ENCODE measurements at places on chromosomes 2 and 18. TPM values are rescaled to one million over a fixed set of nuclear protein-coding genes. Genes with fewer than 3 reads are reported as not detected.
A peak's percentile ranks its signal among the peaks of the same experiment; 100 is the strongest.

- DNase-seq: no peak
Measured at GRCh38 chr18:75898651-75899050, 471.1 kb upstream of the SMIM21 start.

- DNase-seq: no peak
Measured at GRCh38 chr18:48997985-48998831, 47.4 kb upstream of the SMAD7 start.

GRCh38 chr2:177799531-177799930, 273.0 kb downstream of the PDE11A start:
- no peak for DNase-seq

DNA sequence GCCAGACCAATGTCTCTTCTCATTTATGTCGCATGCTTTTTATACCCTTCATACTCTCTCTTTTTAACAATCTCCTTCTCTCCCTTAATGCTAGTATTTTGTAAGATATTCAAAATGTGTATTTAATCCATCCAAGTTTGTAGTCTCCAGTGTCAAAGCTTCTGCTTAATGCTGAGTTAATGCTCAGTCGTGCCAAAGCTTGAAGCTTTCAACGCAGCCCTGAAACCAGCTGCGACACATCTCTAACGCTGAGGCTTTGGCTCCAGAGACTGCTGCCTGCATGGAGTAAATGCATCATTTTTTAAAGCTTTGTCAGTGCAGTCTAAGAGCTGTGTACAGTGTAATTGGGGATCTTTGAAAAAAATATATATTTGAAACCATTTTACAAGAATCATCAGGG, 2108.8 kb upstream of the PIK3C3 start:
- no peak for DNase-seq

GRCh38 chr2:240257940-240258580, 117.6 kb upstream of the OTOS start:
- DNase-seq: no peak

DNA sequence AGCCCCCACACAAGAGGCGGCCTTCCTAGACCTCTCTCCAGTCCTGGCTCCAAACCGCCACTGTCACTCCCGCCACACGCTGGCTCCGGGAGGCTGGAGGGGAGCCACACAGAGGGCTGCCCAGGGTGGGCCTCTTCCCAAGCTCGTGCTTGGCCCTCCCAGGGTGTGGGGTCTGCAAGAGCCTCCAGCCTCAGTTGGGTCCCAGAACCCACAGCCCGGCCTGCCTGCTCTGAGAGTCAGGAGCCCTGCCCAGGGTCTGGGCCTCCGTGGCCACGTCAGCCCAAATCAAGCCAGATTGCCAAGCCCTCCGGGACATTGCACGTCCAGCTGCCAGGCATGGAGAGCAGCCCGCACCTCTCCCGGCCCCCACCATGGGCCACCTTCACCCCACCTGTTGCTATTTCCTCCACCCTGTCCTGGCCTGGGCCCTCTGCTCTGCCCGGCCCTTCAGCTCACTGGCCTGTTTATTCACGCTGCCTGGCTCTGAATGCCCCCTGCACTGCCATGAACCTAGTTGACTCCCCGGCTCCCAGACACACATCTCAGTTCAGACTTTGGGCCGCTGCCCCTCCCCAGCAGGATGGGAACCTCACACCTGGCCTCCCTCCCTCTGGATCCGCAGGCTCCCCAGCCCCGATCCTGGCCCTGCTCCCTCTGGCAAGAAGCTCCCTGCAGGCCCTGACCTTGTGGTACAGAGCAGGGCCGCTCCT, 61.0 kb downstream of the BIN1 start:
- peak; percentile 54 for DNase-seq

- DNase-seq: peak; percentile 72
Measured at GRCh38 chr2:74507926-74508520, 528 bp upstream of the PCGF1 start.

GRCh38 chr18:72768681-72769229, 99.0 kb downstream of the NETO1 start:
- no peak for DNase-seq

DNA sequence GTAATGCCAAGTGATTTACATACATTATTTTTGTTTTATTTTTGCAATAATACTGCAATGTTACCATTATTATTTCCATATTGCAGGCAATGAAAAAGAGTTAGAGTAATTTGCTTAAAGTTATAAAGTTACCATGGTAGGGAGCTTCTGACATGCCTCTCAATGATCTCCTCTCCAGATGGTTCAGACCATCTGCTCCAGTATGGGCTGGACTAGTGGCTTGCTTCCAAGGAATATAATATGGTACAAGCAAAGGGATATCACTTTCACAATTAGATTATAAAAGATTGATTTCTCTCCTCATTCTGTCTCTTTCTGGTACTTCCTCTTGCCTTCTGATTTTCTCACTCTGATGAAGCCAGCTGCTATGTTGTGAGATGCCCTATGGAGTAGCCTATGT, 245.4 kb downstream of the INSIG2 start:
- DNase-seq: no peak

DNA sequence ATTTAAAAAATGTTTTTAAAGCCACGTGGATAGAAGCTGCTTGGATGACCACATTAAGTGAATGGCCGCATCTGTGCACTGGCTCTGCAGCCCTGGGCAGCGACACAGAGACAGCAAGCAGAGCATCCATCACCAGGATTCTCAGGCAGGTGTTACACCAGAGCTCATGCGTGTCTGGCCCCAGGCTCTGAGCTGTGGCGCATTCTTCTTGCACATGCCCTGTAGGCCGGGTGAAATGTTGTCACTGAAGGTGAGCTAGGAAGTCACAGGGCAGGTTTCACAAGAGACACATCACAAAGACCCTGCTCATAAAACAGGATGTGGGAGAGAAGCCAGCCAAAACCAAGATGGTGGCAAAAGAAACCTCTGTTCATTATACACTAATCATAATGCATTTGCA, 8.4 kb upstream of the PXDN start:
- DNase-seq: peak; percentile 36

- DNase-seq: no peak
Measured at GRCh38 chr2:31383471-31384153, 30.9 kb downstream of the XDH start.

The ERBB4 gene
- total RNA-seq: 19.7 TPM

The COBLL1 gene
- 119 TPM for total RNA-seq

The ONECUT2 gene
- not detected for total RNA-seq

The SPC25 gene
- 0.36 TPM for total RNA-seq

The CPS1 gene
- total RNA-seq: 6.9 TPM

The SCN2A gene
- total RNA-seq: 1.9 TPM

The AFF3 gene
- 14.2 TPM for total RNA-seq

The STK11IP gene
- total RNA-seq: 58.5 TPM

The OST4 gene
- 198 TPM for total RNA-seq

The APCDD1 gene
- total RNA-seq: 43.1 TPM
